Adipocyte (in vitro differentiated cells): ENCODE measurements at places on chromosomes 1 and 21.
A peak's percentile ranks its signal among the peaks of the same experiment; 100 is the strongest.

- DNase-seq = no peak
These were observed 221.8 kb upstream of the PLXNA2 start for GRCh38 chr1:208465786-208466590.

- no peak for DNase-seq
These were observed 53.0 kb upstream of the PRDX6 start for GRCh38 chr1:173424143-173424542.

DNA sequence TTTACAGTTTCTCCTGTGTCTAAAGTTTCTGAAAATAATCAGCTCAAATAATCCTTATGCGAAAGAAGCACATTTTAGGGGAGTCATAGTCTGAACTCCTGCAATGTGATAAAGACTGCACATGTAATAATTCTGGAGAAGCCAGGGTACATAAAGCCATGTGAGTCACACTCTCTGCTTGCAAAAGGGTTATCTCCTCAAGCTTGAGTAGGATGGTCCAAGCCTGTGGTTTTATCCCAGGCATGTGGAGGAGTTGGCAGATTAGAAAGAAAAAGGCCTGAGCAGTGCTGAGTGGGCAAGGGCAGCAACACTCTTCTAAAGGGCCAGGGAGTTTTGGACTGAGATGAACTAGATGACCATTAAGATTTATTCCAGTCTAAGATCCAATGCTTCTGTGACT lies 220.4 kb downstream of the RHOU start:
- DNase-seq = peak; percentile 3

GRCh38 chr1:221824025-221824424 lies 82.1 kb upstream of the DUSP10 start:
- peak; percentile 25 for DNase-seq
